ENCODE measurements at places on chromosomes 4 and X. TPM values are rescaled to one million over a fixed set of nuclear protein-coding genes. Genes with fewer than 3 reads are reported as not detected.
A peak's percentile ranks its signal among the peaks of the same experiment; 100 is the strongest.

DNA sequence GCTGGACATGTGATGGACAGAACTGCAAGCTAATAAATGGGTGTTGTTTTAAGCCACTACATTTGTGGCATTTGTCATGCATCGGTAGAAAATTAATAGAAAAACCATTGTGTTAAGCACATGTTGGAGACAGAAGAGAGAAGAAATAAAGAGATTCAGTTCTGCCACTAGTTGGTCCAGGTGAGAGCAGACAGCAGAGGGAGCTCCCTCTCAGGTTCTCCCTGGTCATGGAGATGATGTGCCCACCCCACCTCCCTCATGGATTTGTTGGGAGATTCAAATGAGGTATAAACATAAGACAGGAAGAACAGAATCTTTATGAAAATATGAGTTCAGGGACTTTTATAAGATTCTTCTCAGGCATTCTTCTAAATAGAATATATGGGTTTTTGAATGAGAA lies 36.8 kb upstream of the OCIAD2 start:
- no peak for DNase-seq

GRCh38 chr4:5256421-5256820 lies 205.1 kb downstream of the STK32B start:
- DNase-seq: no peak

GRCh38 chr4:151409470-151410313 lies 716 bp downstream of the FHIP1A start:
- peak; percentile 33 for DNase-seq

DNA sequence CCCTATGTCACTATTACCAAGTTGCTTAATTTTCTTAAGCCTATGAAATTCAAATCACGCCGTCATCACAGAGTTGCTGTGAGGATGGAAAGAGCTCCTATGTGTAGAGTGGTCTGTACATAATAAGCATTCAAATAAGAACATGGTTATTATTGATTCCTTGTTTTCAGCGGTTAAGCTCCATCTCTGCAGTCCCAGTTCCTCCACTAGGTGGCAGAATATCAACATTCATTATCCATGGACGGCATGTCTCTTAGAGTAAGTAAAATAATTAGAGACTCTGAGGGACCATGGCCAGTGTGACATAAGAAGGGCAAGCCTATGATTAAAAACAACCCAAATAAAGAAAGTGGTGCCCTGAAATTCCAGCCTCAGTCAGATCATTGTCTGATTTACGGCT lies 132.5 kb upstream of the NHS start:
- peak; percentile 36 for DNase-seq

The CTAG2 gene
- total RNA-seq: not detected

The MAGEC2 gene
- total RNA-seq: not detected

The VGLL1 gene
- total RNA-seq: not detected

The XG gene
- not detected for total RNA-seq

Measured in liver (tissue), 10 donors.